Ovary (tissue), 10 donors: ENCODE measurements at places on chromosomes 1 and 21. TPM values are rescaled to one million over a fixed set of nuclear protein-coding genes. Genes with fewer than 3 reads are reported as not detected.

ZNF683 gene
- 0.15 TPM for polyA plus RNA-seq

GBP3 gene
- 5.0 TPM for polyA plus RNA-seq

PERM1 gene
- polyA plus RNA-seq: not detected

LMOD1 gene
- polyA plus RNA-seq: 255 TPM

BGLAP gene
- polyA plus RNA-seq: 1.4 TPM

LYST gene
- polyA plus RNA-seq: 6.8 TPM

DDX59 gene
- polyA plus RNA-seq: 29.1 TPM

SPOCD1 gene
- 0.30 TPM for polyA plus RNA-seq
